ENCODE measurements at places on chromosomes 5 and 9. TPM values are rescaled to one million over a fixed set of nuclear protein-coding genes. Genes with fewer than 3 reads are reported as not detected.

DNA sequence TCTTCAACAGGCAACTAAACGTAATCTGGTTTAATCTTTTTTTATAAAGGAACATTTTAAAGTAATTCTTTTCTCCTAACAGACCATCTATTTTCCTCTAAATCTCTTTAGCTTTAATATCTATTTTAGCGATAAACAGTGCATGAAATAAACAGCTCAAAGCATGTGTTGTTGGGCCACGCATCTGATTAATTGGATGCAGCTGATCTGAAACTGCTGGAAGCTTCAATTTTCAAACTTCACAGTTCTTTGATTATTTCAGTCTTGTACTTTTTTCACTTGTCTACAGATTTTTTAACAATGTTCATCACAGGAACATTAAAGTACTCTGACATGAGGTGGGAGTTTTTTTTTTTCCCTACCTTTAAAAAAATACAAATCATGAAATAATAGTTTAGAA lies 443.6 kb downstream of the HCN1 start:
- H3K27me3 ChIP-seq = no peaks in the 10 kb centered on the region
- no peaks in the 10 kb centered on the region for H3K4me1 ChIP-seq
- H3K4me3 ChIP-seq = no peak overlapping the region
- no peaks in the 10 kb centered on the region for H3K36me3 ChIP-seq

DNA sequence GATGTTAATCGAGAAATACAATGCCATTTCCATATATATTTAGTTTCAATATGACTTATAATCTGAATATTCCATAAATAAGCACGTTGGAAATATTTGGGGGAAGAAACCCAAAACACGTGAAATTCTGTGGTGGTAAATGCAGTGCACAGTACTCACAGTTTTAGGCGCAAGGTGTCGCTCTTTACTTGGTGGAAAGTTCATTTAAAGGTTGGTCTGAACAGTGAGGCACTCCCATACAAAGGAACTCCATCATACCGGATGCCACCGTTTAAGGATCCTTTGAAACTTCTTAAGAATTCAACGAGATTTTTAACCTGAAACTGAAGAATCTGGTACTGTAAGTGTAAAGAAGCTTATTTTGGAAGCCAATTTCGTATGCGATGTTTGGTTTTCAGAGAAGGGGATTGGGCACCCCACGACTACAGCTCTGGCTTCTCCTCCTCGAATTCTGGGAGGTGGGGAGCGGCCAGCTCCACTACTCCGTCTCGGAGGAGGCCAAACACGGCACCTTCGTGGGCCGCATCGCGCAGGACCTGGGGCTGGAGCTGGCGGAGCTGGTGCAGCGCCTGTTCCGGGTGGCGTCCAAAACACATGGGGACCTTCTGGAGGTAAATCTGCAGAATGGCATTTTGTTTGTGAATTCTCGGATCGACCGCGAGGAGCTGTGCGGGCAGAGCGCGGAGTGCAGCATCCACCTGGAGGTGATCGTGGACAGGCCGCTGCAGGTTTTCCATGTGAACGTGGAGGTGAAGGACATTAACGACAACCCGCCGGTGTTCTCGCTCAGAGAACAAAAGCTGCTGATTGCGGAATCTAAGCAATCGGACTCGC lies at the start of gene PCDHA11:
Gene PCDHA11, plus strand, starts transcription at position 237 of the 834 bp plus-strand sequence. Its CDS starts 147 bp downstream, at position 384.
- no peak within 1 kb of the TSS for H3K4me3 ChIP-seq
- H3K27me3 ChIP-seq = no peaks in the 10 kb centered on the region
- no peak for DNase-seq
- no peak within 1 kb of the TSS for H3K27ac ChIP-seq
- no peaks in the 10 kb centered on the region for H3K36me3 ChIP-seq
- H3K4me1 ChIP-seq = no peaks in the 10 kb centered on the region

DNA sequence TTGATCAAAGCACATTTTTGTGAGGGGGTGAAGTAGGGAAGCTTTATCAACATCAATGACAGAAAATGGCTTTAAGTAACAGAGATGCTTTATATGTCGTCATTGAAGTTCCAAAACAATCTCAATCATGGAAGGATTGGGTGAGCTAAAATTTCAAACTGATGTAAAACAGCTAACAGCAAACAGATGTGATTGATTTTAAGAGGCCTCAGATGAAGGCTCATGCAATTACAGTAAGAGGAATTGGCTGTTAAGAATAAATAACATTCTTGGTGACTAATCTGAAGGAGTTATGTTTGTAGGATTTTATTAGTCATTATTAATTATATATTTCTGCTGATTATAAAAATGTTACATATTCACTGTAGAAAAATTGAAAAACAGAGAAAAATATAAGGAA lies 63.5 kb upstream of the PUM3 start:
- H3K27me3 ChIP-seq = no peaks in the 10 kb centered on the region
- H3K27ac ChIP-seq = no peak overlapping the region
- no peaks in the 10 kb centered on the region for H3K4me1 ChIP-seq
- DNase-seq = no peak

KCNV2 gene
- not detected for total RNA-seq

S1PR3 gene
- 5.9 TPM for total RNA-seq

- peaks cover 21% of the 10 kb centered on the region for H3K4me1 ChIP-seq
- no peak overlapping the region for H3K4me3 ChIP-seq
- H3K27ac ChIP-seq = peak overlapping the region; percentile 49
- H3K27me3 ChIP-seq = no peaks in the 10 kb centered on the region
- no peak for DNase-seq
- H3K36me3 ChIP-seq = no peaks in the 10 kb centered on the region
Measured at GRCh38 chr5:14200312-14200990, 57.3 kb downstream of the TRIO start.

ELAVL2 gene
- total RNA-seq = 1.2 TPM

OR1Q1 gene
- not detected for total RNA-seq

GRCh38 chr9:69820955-69821788 lies 555 bp downstream of the CFAP95 start:
- no peaks in the 10 kb centered on the region for H3K27me3 ChIP-seq
- no peak for DNase-seq
- no peaks in the 10 kb centered on the region for H3K36me3 ChIP-seq
- no peak overlapping the region for H3K27ac ChIP-seq

DNA sequence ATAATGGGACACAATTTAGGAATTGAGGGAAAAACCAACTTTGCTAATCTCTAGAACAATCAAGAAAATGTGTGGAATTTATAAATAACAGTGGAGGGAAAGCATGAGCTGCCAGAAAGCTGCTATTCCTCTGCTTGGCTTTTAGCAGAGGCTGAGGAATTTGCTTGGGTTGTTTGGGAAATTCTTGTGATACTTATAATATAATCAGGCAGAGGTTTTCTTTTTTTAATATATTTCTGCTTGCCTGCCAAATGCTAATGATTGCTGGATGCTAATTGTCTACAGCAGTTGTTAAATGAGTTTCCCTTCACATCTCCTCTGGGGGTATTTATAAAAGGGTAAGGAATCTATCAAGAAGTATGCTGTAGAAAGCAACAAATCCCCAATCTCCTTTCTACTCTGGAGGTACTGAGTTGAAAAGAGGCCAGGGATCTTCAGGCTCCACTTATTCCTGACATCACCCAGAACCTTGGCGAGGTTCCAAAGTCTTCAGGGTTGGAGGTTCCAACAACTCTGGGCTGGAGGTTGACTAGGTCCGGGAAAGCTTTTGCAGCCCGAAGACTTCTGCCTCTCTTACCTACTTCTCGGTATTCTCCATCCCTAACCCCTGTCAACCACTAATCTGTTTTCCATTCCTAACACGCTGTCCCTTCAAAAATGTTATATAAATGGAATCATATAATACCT lies 60.4 kb upstream of the TMED7 start:
- H3K4me3 ChIP-seq = no peak overlapping the region
- peaks cover 5% of the 10 kb centered on the region for H3K4me1 ChIP-seq
- no peak overlapping the region for H3K27ac ChIP-seq

BRINP1 gene
- total RNA-seq = not detected

DNA sequence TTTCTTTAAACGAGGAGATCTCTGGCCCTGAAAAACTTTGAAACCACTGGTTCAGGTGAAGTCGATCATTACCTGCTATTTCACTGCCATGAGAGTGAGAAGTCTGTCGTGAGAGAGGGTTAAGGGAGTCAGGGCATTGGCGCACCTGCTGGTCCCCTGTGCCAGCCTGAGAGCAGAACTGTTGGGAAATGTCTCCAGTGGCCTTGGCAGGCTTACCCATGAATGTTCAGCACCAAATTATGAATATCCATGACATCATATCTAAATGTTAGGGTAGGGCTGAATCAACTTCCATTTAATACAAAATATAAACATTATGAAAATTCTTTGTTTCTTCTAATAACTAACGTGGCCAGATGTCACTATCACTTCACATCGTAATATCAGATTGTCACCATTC lies 379.3 kb downstream of the KDM4C start:
- no peaks in the 10 kb centered on the region for H3K27me3 ChIP-seq
- no peaks in the 10 kb centered on the region for H3K4me1 ChIP-seq
- no peak overlapping the region for H3K4me3 ChIP-seq
- H3K27ac ChIP-seq = no peak overlapping the region
- no peaks in the 10 kb centered on the region for H3K36me3 ChIP-seq
- DNase-seq = no peak

DNA sequence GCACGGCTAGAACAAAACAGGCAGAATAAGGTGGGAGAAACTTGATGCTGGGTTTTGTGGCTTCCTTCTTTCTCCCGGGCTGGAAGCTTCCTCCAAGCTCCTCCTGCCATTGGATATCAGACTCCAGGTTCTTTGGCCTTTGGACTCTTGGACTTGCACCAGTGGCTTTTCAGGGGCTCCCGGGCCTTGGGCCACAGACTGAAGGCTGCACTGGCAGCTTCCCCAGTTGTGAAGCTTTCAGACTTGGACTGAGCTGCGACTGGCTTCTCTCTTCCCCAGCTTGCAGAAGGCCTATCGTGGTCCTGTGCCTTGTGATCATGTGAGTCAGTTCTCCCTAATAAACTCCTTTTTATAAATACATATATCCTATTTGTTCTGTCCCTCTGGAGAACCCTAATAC lies 364.4 kb downstream of the DNAH5 start:
- no peaks in the 10 kb centered on the region for H3K36me3 ChIP-seq
- H3K4me1 ChIP-seq = no peaks in the 10 kb centered on the region
- H3K27ac ChIP-seq = no peak overlapping the region
- H3K27me3 ChIP-seq = no peaks in the 10 kb centered on the region
- DNase-seq = no peak
- H3K4me3 ChIP-seq = no peak overlapping the region

- no peaks in the 10 kb centered on the region for H3K27me3 ChIP-seq
- no peak overlapping the region for H3K27ac ChIP-seq
- no peaks in the 10 kb centered on the region for H3K36me3 ChIP-seq
- DNase-seq = no peak
Measured at GRCh38 chr9:124758061-124758460, 13.1 kb downstream of the NR6A1 start.

DNA sequence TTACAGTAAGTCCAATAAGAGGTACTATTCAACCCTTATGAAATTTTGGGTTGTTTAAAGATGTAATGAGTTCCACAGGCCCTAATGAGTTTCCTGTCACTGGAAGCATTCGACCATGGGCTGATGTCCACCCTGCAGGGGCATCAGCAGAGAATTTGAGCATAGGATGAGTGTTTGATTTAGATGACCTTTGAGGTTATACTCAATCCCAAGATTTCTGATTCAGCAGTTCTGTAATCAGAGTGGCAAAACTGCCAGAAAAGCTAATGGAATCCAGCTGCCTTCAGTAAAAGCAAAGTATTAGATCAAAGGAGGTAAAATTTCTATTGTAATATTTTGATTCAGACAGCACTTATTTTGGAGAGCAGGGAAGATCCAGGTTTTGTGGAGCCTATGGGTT lies 68.3 kb downstream of the COX7C start:
- no peaks in the 10 kb centered on the region for H3K27me3 ChIP-seq
- no peak overlapping the region for H3K27ac ChIP-seq
- no peak overlapping the region for H3K4me3 ChIP-seq
- H3K4me1 ChIP-seq = no peaks in the 10 kb centered on the region
- no peaks in the 10 kb centered on the region for H3K36me3 ChIP-seq
- no peak for DNase-seq

- H3K27me3 ChIP-seq = no peaks in the 10 kb centered on the region
- no peak overlapping the region for H3K4me3 ChIP-seq
- H3K27ac ChIP-seq = no peak overlapping the region
Measured at GRCh38 chr9:6024035-6024554, 8.7 kb upstream of the RANBP6 start.

ALDH1A1 gene
- 162 TPM for total RNA-seq

CEMIP2 gene
- total RNA-seq = 11.2 TPM

DNA sequence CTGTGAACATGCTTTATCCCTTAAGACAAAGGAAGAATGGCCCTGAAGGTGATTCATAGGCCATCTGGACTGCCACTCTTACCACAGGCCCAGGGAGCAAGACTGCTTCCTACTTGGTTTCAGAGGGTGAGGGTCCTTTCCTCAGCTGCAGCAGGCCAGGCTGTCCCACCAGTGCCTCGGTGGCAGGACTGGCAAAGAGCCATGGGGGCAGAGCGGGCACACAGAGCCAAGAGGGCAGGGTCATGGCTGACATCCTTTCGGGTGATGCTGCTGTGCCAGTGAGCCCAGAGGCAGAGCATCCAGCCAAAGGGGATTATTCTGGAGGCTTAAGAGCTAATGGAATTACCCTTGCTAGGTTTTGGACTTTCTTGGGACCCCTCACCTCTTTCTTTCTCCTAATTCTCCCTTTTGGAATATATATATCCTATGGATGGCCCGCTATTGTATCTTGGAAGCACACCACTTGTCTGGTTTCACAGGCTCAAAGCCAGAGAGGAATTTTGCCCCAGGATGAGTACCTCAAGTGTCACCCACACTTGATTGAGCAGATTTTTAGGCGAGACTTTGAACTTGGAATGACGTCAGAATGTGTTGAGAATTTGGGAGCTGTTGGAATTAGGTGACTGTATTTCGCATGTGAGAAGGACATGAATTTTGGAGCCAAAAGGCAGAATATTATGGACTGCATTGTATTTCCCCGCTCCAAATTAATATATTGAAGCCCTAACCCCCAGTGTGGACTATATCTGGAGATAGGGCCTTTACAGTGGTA lies 180.6 kb downstream of the BARX1 start:
- H3K27me3 ChIP-seq = no peaks in the 10 kb centered on the region
- no peak overlapping the region for H3K27ac ChIP-seq
- H3K4me1 ChIP-seq = no peaks in the 10 kb centered on the region
- no peaks in the 10 kb centered on the region for H3K36me3 ChIP-seq
- no peak for DNase-seq
- H3K4me3 ChIP-seq = no peak overlapping the region

DNA sequence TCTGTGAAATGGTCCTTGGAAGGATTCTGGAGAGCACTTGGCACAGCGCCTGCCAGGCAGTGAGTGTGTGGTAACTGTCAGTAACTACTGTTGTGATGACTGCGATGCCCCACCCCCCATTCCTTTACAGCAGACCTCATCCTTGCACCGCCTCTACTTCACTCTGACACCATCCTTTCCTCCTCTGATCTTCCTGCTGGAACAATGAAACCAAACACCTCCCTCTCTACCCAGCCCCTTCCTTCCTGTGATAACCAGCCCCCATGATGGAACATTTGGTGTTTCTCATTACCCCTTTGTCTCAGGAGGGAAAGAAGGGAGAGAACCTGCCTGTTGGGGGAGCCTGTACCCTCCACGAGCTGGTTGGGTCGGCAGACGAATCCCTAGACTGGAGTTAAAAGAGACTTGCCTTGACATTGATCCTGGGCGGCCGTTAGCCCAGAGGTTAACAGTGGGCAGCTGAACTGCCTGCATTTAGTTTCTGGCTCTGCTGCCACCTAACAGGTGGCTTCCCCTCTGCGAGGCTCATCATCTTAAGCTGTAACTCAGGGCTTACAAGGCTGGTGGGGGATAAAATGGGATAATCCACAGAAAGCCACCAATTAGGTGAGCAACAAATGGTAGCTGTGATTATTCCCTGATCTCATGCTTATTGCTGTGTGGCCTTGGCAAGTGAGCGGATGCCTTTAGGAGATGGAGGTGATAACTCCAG lies 34.2 kb upstream of the GRPEL2 start:
- no peak overlapping the region for H3K27ac ChIP-seq
- H3K4me1 ChIP-seq = no peaks in the 10 kb centered on the region
- no peaks in the 10 kb centered on the region for H3K27me3 ChIP-seq
- peak; percentile 33 for DNase-seq
- no peaks in the 10 kb centered on the region for H3K36me3 ChIP-seq

ARSI gene
- 1.4 TPM for total RNA-seq

Data from ovary (tissue), 10 donors.